ENCODE measurements at places on chromosomes 11 and 22.

DNA sequence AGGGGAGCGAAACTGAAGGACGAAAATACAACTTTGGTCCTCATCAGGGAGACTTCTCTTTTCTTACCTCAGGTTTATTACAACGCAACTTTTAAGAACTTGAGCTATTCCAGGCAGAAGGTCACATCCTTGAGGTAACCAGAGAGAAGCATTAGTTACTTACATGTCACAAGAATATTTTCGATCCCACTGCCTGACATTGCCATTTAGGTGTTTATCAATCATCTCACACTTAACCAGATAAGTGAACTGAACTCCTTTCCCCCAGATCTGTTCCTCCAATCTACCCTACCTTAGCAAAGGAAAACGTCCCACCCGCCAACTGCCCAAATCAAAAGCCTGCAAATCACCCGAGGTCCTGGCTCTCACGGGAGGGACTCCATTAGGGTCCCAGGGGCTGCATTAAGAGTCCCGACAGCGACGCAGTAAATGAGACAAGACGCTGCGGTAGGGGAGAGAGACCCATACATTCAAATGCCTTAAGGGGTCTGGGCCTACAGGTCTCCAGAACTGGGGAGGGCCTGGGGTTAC lies 734 bp downstream of the ZNF280B start:
- no peak for DNase-seq

DNA sequence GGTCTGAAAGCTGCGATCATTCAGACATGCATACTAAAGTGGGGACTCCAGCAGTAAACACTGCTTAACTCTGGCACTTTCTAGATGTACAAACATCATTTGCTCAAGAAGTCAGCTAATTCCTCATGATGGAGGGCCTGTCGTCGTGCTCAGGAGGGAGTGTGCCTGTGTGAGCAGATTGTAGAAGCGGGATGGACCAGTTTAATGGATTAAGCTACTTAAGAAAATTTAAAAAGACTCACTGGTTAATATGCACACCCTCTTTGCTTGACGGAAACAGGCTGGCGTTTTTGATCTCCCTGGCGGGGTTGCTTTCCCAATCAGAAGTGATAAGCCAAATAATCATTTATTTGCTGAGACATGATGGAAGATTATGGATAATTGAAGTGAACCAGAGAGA lies 79.0 kb downstream of the LDLRAD3 start:
- no peak for DNase-seq

GRCh38 chr11:27414644-27415043 lies 51.6 kb upstream of the CCDC34 start:
- no peak for DNase-seq

DNA sequence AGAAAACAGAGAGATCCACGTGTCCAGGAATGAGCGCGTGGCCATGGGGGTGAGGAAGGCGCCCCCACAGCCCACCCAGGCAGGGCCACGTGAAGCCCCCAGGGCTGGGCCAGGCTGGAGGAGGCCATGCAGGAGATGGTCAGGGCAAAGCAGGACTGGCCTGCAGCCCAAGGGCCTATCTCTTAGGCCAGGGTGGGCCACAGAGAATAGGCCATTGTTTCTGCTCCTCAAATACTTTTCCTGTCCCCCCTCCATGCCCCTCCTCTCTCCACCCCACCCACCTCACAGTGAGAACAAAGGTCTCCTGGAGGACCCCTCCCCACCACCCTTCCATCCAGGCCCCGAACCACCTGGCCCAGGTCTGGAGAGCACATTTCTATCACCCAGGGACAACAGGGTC lies 8.3 kb upstream of the CDC42EP1 start:
- no peak for DNase-seq

DNA sequence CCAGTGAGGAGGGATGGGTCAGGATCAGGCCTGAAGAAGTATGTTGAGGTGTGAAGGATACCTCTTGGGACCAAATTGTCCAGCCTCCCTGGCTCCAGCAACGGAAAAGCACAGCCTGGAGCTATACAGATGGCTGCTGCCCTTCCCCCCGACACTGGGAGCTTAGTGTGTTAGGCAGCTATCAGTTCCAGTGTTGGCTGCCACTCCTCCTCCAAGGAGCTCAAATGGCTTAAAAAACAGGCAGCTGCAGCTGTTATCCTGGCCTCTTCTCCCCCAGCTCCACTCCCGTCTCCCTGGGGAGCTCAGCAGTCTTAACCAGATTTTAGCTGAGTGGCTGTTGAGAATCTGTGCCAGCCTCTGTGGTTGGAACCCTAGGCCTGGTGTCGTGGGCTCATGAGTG lies 225.0 kb downstream of the JRKL start:
- no peak for DNase-seq

- DNase-seq, result no peak
Observed at GRCh38 chr11:126669416-126669815, 313.9 kb downstream of the ST3GAL4 start.

- DNase-seq, result no peak
Observed at GRCh38 chr11:75155570-75156422, 4.9 kb downstream of the SLCO2B1 start.

DNA sequence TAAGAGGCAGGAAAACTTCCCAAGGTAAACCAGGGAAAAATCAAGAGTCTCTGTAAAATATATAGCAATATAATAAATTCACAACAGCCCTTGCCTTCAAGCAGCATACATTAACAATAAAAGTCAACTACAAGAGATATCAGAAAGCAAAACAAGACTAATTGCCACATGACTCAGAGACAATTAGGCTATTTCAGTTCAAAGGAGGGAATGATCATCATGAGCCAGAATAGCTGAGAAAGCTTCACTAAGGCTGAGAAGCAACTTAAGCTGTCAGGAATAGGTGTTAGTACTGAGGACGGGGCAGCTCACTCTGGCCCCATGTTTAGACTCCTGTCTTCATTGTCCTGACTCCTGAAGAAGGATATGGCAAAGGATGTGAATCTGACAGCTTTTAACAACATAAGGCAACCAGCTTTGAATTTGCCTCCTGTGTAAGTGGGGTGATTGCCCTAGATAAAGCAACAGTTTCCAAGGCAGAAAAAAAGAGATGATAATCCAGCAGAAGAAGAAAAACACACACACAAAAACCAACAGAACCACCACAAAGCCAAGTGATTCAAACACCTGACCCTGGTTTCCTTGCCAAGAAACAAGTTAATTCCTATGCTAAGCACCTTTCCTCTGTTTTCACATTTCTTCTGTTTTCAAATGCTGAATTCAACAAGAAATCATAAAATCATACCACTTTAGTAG lies 60.8 kb downstream of the SIK3 start:
- peak; percentile 31 for DNase-seq

All from CD4-positive, alpha-beta T cell treated with Interleukin-4 for 1 hour (primary cell).